Stimulated activated CD4-positive, alpha-beta T cell treated with anti-CD3 and anti-CD28 coated beads, Interleukin-1b, Interleukin-23, amount 100 ng/mL, for 1 hour (primary cell): ENCODE measurements at places on chromosomes 2 and 18.

DNA sequence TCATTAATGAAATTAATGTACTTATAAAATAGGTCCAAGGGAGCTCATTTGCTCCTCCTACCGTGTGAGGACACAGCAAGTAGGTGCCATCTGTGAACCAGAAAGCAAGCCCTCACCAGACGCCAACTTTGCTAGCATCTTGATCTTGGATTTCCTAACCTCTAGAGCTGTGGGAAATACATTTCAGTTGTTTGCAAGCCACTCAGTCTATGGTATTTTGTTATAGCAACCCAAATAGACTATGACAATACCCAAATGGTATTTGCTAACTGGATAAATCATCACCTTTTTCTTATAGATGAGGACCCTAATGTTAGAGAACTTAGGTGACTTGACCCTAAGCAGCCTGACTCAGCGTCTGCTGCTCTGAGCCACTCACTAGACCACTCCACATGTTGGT, 379.6 kb downstream of the HRH4 start:
- DNase-seq = no peak

- no peak for DNase-seq
Observed at GRCh38 chr2:96685577-96686459, 43.3 kb downstream of the FER1L5 start.

DNA sequence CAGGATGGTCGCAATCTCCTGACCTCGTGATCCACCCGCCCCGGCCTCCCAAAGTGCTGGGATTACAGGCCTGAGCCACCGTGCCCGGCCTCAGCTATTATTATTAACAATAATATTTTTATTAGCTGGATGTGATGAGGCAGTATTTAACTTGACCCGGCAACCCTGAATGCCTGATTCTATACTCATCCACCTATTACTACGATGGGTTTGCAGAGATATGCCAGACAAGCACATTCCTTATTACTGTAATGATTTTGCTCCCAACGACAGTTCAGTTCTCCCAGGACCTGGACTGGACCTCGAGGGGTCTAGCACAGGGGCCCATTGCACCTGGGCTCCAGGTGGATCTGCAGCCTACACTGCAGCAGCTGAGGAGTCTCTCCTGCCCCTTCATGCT, 32.6 kb downstream of the BMP10 start:
- no peak for DNase-seq

- no peak for DNase-seq
Observed at GRCh38 chr18:79684787-79685186, 5.2 kb downstream of the CTDP1 start.

DNA sequence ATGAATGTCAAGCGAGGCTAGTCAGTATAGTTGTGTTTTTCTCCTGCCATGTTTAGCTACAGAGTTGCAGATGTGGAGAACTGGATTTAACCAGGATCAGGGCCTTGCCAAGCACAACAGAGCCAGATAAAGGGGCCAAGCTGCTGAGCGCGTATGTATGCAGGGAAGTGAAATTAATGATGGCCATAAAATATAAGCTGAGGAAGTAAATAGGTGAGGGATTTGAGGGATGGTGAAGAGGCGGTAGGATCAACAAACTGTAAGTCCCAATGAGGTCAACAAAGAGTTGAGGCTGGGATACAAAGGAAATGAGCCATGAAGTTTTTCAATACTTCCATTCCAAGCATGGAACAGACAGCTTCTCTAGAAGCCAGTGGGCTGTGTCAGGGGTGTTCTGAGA, 10.6 kb downstream of the LRP2 start:
- no peak for DNase-seq

GRCh38 chr2:126449677-126450076, 206.3 kb upstream of the GYPC start:
- no peak for DNase-seq
